ENCODE measurements at places on chromosomes 3 and 15.
A peak's percentile ranks its signal among the peaks of the same experiment; 100 is the strongest.

- no peak for DNase-seq
Observed at GRCh38 chr15:42721016-42721415, 15.9 kb downstream of the CDAN1 start.

DNA sequence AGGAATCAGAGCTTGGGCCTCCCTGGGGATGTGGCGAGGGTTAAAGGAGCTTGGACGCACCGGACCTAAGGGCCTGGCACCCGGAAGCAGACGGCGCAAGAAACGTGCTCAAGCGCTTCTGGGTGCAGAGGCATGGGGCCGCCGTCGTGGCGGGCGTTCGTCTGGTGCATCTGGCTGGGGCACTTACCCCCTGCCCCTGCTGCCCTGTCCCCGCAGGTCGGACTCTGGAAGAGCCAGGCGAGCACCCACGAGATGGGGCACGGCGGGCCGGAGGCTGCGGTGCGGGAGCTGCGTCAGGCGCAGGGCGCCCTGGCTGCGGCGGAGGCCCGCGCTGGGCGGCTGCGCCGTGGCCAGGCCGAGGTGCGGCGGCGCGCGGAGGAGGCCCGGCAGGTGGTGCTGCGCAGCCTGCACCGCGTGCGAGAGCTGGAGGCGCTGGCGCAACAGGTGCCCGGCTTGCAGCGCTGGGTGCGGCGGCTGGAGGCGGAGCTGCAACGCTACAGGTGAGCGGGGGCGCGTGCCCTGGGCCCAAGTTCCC, 2.5 kb downstream of the EFCC1 start:
- no peak for DNase-seq

DNA sequence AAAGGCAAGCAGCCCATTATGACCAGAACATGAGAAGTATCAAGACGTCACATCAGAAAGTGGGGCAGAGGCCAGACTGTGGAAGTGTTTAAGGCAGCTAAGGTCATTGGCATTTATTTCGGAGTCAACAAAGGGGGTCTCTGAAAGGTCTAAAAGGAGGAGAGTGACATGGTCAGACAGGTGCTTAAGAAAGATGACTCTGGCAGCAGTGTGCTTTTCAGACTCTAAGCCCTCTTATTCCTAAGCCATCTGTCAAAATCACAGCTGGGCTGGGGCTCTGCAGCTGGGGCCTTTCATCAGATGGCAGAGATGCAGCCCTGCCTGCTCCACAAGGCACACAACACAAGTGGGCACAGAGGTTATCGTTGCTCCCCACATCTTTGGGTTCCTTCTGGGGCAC, 14.0 kb downstream of the FBXL22 start:
- no peak for DNase-seq

DNA sequence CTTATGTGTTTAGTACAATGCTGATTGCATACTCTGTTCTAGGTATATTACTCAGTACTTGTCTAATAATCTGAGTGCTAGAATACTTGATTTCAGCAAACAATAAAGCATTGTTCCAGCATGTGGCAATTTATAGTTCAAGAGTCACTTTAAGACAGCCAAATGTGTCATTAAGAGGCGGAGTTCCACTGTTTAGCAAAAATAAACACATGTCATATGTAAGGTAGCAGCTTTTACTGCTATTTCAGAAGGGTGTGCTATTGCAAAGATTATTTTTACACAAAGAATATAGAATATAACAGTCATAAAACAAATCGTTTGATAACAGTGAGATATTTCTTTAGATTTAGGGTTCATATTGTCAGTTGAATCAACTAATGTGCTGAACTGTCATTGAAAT, 358.7 kb downstream of the TUSC7 start:
- DNase-seq: no peak

GRCh38 chr15:79307251-79307650, 3.7 kb upstream of the TMED3 start:
- DNase-seq: no peak

DNA sequence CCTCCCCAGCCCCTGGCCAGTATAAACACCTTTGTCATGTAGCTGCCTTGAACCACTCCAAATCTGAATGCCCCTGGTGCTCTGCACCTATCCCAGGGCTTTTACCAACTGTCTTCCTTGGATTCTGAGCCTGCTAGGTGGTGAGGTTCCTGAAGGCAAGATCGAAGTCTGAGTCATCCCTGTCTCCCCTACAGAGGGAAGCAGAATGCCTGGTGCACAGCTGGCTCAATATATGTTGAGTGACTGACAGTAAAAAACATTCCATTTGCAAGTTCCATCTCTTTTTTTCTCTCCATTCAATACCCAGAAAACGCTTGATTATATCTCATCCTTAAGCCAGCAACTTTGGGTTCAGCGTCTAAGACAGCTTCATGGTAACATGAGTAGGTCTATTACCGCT, 24.7 kb downstream of the SLC24A1 start:
- peak; percentile 50 for DNase-seq

DNA sequence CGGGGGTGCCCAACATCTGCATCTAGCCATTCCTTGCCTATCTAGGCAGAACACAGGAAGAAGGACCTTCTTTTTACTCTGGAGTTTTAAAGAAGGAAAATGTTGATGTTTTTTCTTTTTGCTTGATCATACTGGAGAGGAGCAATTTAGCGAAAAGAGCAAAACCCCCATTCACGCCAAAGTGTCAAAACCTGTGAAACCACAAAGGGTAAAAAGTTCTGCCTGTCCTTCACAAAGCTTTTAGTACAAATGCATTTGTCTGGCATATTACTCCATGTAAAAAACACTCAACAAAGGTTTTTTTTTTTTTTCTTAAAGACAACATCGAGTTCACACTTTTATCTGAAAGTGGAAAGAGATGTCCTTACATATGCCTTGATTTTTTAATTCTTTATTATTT, 214.2 kb upstream of the MRPL3 start:
- no peak for DNase-seq

- DNase-seq: no peak
Observed at GRCh38 chr3:120683213-120683612, 1.2 kb upstream of the HGD start.

DNA sequence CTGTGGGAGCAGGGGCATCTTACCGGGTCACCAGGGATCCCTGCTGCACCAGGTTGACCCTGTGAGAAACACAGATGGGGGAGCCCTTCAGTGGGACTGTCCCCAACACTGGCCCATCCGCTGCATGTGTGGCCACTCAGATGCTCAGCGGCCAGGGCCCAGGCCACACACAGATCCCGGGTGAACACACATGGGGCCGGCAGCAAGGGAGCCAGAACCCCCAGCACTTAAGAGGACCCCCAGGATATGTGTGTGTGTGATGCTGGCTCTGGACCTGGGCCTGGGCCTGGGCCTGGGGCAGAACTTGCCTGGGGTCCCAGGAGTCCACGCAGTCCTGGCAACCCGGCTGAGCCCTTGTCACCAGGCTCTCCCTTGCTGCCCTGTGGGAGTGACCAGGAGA, 4.9 kb upstream of the UCN2 start:
- no peak for DNase-seq

- DNase-seq: peak; percentile 60
Observed at GRCh38 chr3:125313060-125313635, 62.0 kb downstream of the ZNF148 start.

- DNase-seq: peak; percentile 56
Observed at GRCh38 chr15:94164202-94164807, 67.1 kb upstream of the MCTP2 start.

- no peak for DNase-seq
Observed at GRCh38 chr3:112857526-112857925, 10.9 kb upstream of the CD200R1L start.

DNA sequence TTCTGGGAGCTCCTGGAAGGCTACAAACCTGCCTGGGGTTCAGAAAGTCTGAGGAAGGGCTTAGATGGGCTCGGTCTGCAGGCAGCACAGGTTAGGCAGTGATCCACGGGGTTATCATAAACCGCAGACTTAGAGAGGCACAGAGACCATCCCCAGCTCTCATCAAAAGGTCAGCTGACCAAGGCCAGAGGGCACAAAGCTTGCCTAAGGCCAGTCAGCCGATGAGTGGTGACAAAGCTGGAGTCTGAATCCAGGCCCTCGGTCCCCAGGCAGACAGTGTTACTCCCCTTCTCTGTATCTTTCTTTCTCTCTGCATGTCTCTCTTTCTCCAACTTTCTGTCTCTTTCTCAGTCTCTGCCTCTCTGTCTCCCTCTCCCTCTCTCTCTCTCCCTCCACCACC, 56.5 kb downstream of the ADCY5 start:
- DNase-seq: no peak

DNA sequence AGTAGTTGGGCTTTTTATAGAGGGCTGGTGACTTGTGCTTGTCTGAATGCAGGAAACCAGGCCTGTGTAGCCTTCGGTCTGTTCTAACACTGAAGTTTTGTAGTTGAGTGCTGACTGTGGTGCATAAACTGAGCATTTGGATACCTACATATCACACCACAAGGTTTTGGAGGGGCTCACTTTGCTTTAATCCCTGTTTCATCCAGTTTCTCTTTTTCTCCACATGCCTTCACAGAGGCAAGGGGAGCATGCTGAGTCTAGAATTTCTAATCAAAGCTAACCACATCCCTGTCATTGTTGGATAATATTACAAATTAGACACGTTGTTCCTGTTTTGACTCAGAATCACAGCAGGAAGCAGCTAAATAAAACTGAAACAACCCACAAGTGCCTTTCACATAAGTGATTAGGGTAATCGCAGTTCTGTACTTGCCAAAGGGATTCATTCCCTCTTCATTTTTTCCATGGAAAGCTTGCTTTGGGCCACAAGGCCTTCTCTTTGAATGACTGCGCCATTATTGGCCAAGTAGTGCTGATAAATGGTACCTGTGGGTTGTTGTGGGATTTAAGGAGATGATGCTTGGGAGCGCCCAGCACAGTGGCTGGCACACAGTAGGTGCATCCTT, 48.9 kb downstream of the TGFBR2 start:
- peak; percentile 67 for DNase-seq

- DNase-seq: no peak
Observed at GRCh38 chr15:85760049-85760448, 34.7 kb downstream of the KLHL25 start.

DNA sequence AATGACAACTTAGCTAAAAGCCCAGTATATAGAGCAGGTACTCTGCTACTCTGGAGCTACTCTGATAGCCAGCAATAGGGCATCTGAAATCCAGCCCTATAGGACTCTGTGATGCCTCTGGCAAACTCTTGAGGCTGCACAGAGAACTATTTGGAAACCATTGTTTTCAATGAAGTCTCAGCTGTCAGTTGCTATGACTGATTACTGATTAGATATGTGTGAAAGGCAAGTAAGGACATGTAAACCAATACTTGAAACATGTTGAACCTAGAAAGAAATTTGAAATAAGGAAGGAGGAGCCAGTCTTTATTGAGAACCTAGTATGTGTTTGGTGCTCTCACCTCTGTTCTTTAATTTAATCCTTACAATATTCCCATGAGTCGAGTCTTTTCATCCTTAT, 40.2 kb upstream of the CRTC3 start:
- DNase-seq: no peak

- DNase-seq: peak; percentile 58
Observed at GRCh38 chr15:59622289-59622688, 10.7 kb downstream of the GCNT3 start.

GRCh38 chr3:69547461-69547880, 161.6 kb upstream of the FRMD4B start:
- DNase-seq: no peak

GRCh38 chr15:47500842-47501241, 216.5 kb upstream of the SEMA6D start:
- no peak for DNase-seq

DNA sequence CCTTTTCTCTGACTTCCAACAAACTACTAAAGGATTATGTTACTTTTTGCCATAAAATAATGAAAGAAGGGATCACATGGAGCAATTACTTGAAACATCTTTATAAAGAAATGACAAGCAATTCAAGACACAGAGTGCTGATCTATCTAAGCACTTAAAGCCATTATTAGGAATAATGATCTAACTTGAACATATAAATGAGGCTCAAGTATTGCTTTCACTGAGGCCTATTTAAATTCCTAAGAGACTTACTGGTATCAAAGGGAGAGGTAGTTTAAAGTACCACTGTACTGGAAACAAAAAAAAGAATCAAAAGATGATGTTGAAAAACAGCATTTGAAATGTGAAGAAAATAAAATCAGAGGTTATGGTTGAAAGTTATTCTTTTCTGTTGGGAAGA, 375.5 kb downstream of the PLCL2 start:
- DNase-seq: no peak

GRCh38 chr3:187706971-187707370, 4.6 kb upstream of the RTP2 start:
- DNase-seq: peak; percentile 17

DNA sequence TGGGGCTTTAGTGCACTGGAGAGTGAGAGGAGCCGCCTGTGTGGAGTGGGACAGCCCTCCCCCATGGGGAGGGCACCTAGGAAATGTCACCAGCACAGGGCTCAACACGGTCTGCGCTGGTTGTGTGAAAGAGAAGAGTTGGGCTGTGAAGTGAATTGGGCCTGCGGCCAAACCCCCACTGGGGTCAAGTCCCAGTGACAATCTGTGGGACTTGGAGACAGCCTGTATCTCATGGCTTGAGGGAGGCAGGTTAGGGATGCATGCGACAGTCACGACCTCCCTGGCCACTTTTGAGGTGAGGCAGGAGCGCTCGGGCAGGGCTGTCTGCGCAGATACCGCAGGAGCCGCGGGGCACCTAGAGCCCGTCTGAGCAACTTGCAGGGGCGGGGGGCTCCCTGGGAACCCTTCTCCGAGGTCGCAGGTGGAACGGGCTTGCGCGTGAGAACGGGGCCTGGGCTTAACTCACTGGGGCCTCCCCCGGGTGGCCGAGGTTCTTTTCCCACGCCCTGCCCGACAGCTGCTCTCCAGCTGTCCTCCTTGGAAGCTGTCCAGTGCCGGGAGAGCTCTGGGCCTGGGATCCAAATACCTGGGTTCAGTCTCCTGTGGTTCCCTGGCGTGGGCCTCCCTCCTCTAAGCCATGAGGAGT, 77.4 kb downstream of the SNRK start:
- DNase-seq: no peak

GRCh38 chr3:67418426-67419217, 235.8 kb downstream of the SUCLG2 start:
- DNase-seq: peak; percentile 58

GRCh38 chr3:55486857-55487380, at the start of gene WNT5A:
Gene WNT5A (minus strand): TSS chr3:55487306. CDS start chr3:55486985, 321 bp downstream.
- peak; percentile 69 for DNase-seq

DNA sequence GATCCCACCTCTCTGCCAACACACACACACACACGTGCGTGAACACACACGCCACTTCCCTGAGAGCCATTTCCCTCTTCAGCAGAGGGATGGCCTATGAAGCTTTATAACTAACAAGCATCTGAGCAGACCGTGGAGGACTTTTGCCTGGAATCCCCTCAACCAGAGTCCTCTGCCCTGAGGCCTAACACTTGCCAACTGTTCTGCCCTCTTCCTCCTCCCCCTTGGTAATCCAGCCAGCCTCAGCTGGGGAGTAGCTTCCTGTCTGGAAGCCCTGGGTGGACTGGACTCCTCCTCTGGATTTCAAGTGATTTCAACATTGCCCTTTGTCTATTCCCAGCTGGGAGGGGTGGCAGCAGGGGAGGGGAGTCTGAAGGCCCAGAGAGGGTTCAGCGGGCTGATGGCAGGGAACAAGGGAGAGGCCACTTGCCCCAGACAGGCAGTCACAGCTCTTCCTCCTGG, 68.4 kb upstream of the HACD2 start:
- DNase-seq: peak; percentile 98

- DNase-seq: no peak
Observed at GRCh38 chr3:127674790-127675189, 2.0 kb downstream of the ABTB1 start.

Measured in fibroblast of skin of back (primary cell).